ENCODE measurements at places on chromosomes 11 and 22.

- no peak for DNase-seq
Measured at GRCh38 chr11:75513250-75513649, 12.5 kb downstream of the GDPD5 start.

DNA sequence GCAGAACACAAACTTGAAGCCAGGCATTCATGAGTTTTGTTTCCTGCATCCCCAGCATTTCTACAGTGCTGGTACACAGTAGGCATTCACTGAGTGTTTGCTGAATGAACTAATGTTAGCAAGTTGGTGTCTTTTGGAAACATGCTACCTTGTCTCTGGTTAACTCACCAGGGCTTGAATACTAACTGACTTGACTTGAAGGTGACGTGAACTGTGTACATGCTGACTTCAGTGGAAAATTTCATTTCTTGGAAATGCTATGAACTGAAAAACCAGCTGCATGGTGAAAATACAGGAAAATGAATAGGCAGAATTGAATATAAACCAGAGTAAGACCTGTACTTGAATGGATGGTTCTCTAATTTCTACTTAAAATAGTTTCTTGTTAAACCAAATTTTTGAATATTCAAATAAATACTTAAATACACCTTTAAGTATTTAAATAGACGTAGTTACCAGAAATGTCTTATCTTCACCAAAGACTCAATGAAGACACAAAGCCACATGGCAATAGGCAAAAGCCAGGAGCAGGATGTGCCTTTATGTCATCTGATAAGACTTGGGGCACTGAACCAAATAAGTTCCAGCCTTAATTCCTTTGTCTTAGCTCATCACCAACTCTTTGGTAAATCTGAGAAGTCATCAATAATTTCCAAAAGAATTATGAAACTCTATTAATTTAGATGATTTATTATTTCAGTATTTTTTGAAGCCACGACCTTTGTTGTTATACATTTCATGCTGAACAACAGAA, 39.7 kb upstream of the POU2AF2 start:
- no peak for DNase-seq

DNA sequence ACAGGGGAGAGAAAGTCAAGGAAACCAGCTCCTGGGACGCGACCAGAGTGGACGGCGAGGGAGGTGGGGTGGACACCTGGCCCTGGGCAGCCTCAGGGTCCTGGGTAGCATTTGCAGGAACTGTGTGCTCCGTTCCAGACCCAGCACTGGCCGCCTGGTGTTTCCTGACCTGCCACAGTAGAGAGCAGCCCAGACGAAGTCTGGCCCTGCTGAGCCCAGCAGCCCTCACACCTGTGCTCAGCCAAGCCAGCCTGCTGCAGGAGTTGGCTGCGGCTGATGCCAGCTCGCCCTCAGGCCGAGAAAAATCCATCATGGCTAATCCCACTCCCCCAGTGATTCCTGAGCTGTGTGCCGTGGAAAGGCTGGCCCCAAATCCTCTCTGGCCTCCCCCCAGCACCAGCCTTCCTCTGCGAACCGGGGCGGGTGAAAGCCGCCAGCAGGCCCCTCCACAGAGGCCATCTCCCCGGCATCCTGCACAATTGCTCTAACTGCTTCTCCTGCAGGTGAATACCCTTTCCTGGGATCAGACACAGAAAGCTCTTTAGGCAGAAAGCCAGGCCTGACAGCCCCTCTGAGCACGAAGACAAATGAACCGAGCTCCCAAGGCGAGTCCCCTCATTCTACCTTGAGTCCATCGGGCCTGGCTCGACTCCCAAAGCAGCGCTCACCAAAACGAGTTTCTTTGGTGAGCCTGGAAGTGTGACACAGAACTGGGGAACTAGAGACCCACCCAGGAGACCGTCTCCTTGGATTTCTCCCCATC, 88.6 kb downstream of the RTL6 start:
- no peak for DNase-seq

DNA sequence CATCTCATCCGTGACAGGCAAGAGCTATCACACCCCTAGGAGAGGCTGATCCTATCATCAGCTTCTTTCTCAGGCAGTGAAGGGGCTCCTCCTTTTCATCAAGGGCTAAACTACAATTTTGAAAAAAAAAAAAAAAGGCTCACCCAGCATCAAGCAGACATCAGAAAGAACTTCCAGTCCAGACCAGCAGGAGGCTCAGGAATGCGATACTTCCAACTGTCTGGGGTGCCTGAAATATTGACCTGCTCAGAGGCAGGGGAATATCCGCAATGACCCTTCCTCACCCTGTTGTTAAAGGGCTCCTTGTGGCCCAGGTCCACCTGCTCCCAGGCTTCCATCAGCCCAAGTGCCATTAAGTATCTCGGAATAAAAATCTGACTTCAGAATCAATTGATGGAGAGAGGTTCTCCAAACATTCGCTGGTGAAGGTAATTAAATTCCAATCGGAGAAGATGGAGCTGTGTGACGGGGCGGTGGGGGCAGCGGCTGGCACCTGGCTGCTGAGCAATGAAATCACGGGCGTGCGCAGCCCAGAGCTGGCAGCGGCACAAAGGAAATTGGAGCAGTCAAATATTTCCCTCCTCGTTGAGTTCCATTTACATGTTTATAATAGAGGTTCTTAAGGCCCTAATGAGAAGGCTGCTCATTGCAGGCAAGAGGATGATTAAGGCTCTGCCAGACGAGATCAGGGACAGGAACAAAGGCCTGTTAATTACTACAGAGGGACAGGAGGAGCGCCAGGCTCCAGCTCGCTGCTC, 69.0 kb upstream of the THY1 start:
- DNase-seq: no peak

Measured in left cardiac atrium (tissue), 4 donors.